ENCODE measurements at places on chromosomes 6 and 20.
A peak's percentile ranks its signal among the peaks of the same experiment; 100 is the strongest.

DNA sequence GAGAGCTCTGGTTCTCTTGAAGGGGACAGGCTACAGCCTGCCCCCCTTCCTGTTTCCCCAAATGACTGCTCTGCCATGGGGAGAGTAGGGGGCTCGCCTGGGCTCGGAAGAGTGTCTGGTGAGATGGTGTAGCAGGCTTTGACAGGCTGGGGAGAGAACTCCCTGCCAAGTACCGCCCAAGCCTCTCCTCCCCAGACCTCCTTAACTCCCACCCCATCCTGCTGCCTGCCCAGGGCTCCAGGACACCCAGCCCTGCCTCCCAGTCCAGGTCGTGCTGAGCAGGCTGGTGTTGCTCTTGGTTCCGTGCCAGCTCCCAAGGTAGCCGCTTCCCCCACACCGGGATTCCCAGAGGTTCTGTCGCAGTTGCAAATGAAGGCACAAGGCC is 9.8 kb downstream of the VEGFA start:
- no peak for DNase-seq

DNA sequence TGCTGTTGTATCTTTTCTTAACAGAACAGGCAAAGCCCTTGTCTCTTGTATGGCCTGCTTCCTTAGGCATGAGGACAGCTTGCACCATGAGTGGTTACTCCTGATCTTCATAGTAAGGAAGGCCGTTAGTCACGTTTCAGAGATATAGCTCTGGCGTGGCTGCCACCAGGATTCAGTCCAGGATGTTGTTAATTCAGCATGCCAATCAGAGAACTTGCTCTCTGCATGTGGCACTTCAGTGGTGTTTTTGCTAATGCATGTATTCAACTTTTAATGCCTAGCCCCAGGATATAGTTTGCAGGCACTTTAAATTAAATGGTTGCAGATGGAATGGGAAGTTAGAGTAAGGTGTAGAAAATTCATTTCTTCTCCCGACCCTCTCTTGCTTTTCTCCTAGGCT is 20.0 kb downstream of the ARFGEF2 start:
- no peak for DNase-seq

GRCh38 chr6:148548065-148548748 is 198.6 kb upstream of the UST start:
- peak; percentile 47 for DNase-seq

- no peak for DNase-seq
These were observed 21.6 kb downstream of the DSE start for GRCh38 chr6:116392132-116393013.

GRCh38 chr20:50111120-50111828 is 1.7 kb downstream of the UBE2V1 start:
- no peak for DNase-seq

DNA sequence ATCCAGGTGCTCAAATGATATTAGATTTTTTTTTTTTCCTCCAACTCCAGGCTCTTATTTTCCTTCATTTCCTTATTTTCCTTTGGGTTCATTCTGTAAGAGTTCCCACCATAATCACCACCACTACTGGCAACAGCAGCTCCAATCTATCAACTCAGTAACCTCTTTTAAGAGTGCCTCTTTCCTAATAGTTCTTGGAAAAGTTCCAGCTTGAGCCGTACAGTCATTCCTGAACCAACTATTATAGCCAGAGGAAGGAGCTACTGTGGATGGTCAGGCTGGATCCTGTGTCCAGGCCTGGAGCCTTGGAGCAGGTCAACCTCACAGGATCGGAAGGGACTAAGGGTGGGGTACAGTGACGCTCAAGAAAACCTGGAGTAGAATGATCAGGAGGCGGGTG is 4.2 kb upstream of the ANGPT4 start:
- DNase-seq = no peak

DNA sequence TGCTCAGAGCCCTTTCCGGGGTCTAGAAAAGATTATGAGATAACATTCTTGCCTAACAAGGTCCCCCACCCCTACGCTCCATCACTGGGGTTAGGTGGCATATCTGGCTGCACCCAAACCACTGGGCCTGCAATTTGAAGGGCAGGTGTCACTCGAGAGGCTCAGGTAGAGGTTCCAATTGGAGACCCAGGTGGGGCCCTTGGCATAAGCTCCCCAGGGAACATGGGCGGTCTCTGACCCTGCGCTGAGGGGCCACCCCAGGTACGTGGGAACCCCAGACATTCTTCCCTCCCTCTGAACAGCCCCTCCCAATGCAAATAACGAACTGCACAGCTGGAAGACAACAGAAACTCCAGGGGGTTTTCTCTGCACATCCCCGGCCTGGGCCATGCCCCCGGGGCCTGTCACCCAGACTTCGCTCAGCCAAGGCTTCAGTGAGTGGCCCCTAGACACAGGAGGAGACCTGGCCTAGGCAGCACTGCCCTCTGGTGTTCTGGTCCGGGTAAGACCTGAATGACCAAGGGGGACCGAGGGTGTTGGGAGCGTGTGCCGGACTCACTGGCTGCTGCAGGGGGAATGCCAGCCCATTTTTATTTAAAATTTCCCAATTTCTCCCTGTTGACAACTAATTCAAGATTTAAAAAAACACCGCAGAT is 47.5 kb downstream of the DSTN start:
- DNase-seq = peak; percentile 11

Measured in spinal cord (tissue), 10 donors.